ENCODE measurements at places on chromosomes 6 and 20. TPM values are rescaled to one million over a fixed set of nuclear protein-coding genes. Genes with fewer than 3 reads are reported as not detected.

EYA4 gene
- not detected for total RNA-seq

PAK5 gene
- not detected for total RNA-seq

SLC16A10 gene
- total RNA-seq: 3.4 TPM

- no peak for DNase-seq
Measured at GRCh38 chr20:19806806-19807190, 48.7 kb downstream of the RIN2 start.

OR2H2 gene
- total RNA-seq: not detected

SGK1 gene
- 41.0 TPM for total RNA-seq

LMBRD1 gene
- total RNA-seq: 18.2 TPM

SLA2 gene
- 47.1 TPM for total RNA-seq

- DNase-seq: no peak
Measured at GRCh38 chr20:1473246-1474220, 6.9 kb upstream of the NSFL1C start.

CUTA gene
- 198 TPM for total RNA-seq

PRR18 gene
- total RNA-seq: not detected

DNA sequence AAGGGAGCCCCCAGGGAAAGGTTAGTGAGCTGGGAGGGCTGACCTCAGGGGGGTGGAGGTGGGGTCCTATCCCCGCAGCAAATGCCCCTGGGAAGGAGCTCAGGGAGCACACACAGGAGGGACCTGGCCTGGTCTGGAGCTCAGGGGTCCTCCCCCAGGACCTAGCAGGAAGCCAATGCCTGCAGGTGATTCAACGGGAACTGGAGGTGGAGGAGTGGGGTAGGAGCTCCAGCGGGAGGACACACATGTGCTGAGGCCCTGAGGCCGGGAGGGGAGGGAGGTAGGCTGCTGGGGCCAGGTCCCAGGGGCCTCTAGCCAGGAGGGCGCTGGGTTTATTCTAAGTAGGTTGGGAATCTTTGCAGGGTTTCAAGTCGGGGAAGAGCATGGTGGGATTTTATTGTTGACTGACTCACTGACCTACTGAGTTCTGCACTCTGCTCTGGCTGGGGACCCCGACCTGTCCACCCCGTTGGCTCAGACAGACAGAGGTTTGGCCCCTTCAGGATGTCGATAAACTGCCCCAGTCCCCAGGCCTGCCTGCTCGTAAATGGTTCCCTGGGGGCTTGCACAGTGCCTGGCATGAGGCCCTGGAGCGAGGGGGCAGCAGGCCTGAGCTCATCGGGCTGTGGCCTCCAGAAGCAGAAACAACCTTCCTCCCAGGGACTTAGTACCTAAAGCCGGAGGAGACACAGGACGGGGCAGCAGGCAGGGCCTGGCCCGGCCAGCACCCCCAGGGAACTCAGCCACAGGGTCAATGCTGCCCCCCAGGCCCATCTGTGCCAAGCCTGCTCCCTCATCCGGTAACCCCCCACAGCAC, 62.3 kb downstream of the RIPOR3 start:
- DNase-seq: no peak

PBOV1 gene
- total RNA-seq: not detected

TCF15 gene
- not detected for total RNA-seq

DNA sequence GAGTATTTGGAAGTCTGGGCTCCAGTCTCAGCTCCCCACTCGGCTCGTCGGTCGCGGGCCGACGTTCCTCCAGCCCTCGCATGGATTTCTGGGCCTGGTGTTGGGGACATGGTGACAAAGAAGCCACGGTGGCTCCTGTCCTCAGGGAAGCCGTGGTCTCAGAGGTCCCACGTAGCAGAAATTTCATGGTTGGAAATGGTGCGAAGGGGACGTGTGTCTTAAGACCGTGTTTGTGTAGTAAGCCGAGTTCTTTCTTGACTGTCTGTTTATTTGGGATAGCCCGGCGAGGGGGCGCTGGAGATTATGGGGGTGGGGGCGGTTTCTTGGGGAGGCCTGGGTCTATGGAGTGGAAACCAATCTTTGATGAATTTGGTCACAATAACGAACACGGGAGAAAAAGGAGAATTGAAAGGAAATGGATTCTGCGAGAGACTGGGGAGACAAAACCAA, 23.5 kb upstream of the MAP3K7 start:
- peak; percentile 10 for DNase-seq

- no peak for DNase-seq
Measured at GRCh38 chr20:6719369-6719721, 48.1 kb upstream of the BMP2 start.

DNA sequence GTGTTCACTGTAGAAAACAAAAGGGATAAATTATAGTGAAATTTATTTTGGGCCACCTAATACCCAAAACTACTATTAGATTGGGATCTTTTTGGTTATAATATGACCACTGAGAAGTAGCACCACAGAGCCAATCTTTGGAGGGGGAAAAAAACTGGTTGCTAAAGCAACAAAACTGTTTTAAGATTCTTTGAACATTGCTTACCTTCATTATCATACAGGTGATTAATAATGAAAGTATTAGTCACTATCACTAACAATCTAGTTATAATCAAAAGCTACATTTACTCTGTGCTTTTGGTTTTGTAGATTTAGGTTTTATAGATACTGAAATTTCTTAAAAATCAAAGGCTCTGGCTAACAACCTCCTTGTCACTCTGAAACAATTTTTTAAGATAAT, 31.7 kb downstream of the STX7 start:
- DNase-seq: no peak

DNA sequence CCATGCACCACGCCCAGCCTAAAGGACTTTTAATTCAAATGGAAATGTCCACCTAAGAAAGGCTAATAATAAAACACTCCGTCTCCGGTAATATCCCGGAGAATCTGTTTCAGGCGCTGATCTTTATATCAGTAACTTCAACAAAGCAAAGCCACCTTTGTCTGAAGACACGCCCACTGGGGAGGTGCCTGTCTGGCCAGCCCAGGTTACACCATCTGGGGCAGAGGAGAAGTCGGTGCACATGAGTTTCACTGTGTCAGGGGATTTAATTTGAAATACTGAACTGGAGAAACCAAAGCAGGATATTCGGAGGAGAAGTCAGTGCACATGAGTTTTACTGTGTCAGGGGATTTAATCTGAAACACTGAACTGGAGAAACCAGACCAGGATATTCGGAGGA, 9.4 kb downstream of the SERPINB6 start:
- DNase-seq: no peak

DNA sequence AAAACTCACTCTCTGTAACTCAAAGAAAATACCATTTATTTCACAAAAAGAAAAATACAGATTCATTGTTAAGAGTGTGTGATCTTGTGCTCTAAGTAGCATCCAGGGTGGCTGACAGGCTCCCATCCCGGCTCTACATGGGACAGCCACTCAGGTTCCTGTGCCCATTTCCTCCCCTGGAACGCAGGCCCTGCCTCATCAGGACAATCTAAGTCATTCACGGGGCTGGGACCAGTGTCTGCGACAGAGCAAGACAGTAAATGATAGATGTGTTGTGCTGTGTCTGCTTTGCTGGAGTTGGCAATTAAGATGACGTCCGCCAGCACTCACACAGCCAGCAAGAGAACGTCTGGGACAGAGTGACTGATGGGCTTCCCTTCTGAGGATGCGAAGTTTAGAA, 6.9 kb upstream of the FAM209A start:
- DNase-seq: no peak

- no peak for DNase-seq
Measured at GRCh38 chr6:117629119-117629660, 26.9 kb upstream of the GOPC start.

PRRT1 gene
- total RNA-seq: 0.36 TPM

DNA sequence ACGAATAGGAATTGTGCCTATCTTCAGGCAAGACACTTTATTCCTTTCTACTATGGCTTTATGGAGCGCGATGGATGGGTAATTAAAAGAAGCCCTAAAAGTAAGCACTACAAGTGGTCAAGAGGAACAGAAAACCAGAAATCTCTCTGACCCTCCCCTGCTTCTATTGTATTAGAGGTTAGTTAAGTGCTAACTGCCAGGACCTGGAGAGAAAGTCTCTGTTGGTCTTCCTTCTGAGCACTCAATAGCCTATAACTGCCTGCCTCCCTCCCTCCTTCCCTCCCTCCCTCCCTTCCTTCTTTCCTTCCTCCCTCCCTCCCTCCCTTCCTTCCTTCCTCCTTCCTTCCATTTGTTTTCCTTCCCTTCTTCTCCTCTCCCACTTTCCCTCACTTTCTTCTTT, 133.7 kb downstream of the C6orf58 start:
- DNase-seq: no peak

DNA sequence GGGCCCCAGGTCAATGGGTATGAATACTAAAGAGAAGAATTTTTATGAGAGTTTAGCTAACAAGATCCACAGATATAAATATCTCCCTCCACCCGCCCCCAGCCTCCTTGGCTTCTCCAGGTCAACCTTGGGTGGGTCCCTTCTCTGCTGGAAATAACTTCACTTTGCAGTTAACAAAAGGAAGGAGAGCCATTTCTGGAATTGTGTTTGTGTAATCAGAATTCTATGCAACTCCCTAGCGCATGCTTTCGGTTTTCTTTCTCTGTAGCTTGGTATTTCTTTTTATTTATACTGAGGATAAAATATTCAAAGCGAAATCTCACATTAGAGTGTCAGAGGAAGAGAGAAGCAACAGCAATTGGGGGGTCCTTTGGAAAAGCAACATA, 27.1 kb downstream of the RIPOR2 start:
- DNase-seq: no peak

DNA sequence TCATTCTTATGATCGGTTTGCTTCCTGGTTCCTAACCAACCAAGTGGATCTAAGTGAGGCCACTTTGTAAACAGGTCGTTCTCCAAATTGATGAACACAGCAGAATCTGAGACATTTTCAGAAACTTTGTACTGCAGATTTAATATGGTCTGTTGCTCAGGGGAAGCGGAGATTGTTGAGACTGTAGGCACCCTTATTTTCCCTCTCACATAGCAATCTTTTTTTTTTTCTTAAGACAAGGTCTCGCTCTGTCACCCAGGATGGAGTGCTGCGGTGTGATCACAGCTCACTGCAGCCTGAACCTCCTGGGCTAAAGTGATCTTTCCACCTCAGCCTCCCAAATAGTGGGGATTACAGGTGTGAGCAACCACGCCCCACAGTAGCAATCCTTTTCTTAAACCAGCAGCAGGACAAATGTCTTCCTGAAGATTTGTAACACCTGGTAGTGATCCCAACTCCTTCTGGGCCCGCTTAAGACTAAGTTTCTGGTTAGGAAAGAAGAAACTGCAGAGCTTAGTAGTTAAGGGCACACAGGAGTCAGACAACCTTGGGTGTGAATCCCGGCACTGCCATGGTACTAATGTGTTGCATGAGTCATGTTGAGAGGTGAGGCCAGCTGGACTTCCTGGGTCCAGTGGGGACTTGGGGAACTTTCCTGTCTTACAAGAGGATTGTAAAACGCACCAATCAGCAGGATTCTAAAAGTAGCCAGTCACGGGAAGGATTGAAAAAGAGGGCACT, 48.4 kb upstream of the EZR start:
- DNase-seq: no peak

GRCh38 chr6:97572943-97573342, 289.9 kb upstream of the MMS22L start:
- no peak for DNase-seq

CGA gene
- not detected for total RNA-seq

DNA sequence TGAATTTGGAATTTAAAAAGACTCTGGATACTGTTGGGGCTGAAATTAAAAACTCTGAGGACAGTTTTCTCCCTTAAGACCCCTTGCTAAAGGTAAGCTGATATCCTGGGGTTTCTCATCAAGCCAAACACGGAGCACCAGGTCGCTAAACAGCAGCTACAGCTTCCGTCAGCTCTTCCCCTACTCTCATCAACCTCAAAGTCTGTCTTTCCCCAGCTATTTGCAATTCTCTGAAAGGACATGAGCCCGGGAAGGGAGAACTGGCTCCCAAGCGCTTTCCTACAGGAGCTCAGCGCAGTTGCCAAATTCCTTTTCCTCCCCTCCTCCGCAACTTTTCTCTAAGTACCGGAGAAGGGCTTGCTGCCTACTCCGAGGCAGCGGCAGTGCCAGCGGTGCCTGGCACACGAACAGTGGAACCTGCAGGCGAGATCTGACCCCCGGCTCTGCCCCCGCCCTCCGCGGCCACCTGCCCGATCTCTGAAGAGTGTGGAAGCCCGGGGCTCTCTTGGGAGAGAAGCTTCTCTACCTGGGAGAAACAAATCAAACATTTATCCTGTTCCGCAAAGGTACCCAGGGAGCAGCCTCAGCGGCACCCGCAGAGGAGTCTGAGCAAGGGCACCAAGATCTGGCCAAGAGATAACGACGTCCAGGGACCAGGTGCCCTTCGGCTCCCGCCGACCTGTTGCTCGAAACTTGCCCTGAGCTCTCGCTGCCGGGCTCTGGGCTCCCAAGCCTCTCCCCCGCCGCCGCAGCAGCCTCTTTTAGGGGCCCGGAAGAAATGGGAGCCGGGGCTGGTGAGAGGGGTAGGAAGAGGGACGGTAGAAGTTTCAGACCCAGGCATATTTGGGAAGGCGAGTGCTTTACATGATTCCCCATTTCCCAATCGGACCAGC, 2.2 kb downstream of the CBLN4 start:
- DNase-seq: no peak

- peak; percentile 77 for DNase-seq
Measured at GRCh38 chr6:45419571-45420082, 41.9 kb upstream of the SUPT3H start.

PACSIN1 gene
- total RNA-seq: 0.10 TPM

DNA sequence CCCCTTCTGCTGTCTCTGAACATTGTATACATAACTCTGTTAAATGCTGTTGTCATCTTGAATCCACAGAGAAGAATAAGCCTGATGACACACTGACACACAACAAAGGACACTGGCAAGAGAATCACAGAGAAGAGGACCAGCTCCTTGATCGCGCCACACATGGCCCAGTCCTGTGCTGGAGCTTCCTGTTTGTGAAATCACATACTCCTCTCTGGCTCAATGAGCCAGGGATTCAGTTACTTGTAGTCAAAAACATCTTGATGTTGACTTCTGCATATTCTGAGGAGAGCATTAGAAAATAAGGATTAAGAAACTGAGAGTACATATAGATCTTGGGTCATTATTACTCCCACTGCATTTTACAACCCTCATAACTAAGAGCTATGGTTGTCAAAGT, 100.1 kb downstream of the EPB41L2 start:
- no peak for DNase-seq

IL17A gene
- total RNA-seq: 35.3 TPM

DNA sequence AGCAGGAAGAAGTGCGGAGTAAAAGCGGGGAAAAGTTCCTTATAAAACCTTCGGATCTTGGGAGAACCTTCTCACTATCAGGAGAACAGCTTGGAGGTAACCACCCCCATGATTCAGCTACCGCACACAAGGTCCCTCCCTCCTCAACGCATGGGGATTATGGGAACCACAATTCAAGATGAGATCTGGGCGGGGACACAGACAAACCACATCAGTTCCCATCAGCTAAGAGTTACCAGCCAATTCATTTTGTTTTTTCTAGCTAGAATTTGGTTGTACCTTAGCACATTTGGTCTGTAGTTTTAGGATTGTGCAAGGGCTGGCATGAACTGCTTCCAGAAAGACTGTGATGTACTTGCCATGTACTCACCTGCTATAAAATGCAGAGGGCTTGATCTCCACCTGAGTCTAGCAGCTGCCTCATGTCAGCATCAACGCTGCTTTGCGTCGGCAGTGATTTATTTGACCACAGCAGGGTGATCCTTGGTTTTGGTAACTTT, 94.7 kb upstream of the SLC2A12 start:
- no peak for DNase-seq

MEI4 gene
- total RNA-seq: not detected
